ENCODE measurements at places on chromosomes 11 and 22.

DNA sequence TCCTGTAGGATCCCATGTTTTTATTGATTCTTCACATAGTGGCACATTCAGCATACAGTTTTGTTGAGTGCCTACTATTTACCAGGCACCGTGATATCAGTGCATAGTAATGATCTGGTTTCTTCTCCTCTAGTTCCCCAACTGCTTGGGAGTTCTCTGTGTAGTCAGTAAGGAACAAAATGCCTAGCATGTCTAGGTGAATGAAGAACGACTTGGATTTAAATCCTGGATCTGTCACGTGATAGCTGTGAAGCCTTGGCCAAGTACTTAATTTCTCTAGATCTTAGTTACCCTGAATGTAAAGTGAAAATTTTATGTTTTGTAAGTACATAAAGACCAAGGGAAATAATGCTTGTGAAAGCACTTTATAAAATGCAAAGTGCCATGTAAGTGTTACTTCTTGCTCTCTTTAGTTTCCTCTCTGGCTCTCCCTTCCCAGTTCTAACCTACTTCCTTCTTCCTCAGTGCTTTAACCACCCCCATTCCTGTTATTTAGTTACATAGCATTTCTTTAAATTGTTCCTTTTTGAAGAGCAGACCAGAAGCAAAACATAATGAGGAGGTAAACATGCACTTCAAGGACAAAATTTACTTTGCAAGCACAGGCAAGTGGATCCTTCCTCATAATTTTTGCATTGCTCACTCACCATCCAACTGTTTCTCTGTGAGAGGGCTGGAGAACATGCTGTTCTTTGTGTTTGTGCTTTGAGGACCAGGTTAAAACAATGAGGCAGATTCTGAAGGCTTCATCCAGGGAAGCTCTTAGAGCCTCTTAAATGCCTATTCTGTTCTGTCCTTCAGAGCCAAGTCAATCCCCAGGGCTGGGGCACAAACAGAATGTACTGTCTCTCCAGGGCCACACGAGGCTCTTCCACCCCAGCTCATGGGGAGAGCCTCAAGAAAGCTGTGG, 353.9 kb upstream of the TENM4 start:
- no peak for DNase-seq

DNA sequence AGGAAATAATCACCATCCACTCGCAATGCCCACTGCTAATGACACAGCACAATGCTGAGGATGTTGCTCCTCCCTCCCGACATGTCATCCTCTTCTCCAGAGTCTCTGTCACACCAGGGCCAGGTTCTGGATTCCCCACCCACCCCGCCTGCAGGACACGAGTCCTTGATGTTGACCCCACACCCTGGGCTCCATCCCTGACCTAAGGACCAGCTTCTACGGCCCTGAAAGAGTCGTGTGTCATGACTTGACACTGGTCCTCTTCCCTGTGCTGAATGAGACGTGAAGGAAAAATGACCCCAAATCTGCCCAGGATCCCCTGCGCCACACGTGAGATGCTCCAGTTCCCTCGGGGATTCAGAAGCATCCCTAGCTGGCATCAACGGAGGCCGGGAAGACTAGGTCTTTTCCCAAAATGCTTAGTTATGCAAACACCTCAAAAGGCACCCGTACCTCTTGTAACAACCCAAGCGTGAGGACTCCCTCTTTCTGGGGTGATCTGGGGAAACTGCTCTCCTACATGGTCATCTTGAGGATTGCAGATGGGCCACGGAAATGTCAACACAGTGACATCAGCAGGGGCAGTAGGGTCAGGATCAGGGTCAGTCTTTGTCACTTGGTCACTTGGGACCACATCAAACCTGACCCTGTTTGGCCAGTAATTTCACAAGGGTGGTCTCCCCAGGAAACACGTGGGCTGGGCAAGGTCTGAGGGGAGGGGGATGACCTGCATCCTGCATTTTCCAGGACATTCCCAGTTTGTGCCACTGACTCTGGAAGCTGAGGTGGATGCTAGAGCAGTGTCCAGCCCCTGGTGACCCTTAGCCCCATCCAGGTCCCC, 42.0 kb downstream of the IGLL5 start:
- DNase-seq = no peak

DNA sequence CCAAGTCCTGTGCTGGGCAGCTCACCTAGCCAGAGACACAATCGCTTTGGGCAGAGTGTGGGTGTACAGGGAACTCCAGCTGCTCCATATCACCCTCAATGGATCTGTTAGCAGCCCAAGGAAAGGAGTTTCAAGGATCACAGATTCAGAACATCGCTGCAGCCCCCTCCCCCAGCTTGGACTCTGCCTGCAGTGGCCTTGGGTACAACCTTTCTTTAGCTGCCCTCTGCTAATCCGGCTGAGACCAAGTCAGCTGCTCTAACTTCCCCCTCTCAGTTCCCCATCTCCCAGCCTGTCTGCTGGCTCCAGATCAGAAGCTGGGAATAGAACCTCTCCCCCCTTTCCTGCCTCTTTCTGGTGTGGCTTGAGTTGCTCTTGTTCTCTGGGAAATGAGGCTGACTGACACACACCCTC, 1.3 kb downstream of the TMEM86A start:
- DNase-seq = no peak

DNA sequence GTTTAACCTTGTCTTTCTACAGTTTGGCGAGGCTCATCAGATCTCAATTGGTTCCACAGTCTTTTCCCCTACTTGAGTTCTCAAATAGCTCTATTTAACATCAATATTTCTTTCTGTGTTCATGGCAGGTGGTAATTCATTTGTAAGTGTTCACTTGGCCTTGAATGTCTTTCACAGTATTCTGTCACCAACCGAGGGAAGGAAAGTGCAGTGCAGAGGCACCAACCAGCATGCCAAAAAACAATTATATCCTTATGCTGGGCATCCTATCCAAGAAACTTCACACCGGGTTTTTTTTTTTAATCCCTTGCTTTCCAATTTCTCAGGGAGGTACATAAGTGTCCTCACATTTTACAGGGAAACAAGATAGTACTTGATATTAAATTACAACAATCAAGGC, 55.0 kb upstream of the ZC3H12C start:
- no peak for DNase-seq
